Stimulated activated CD8-positive, alpha-beta memory T cell treated with anti-CD3 and anti-CD28 coated beads, Interleukin-15, amount 100 ng/mL, for 4 hours (primary cell): ENCODE measurements at places on chromosomes 4 and X.

- no peak for DNase-seq
Measured at GRCh38 chr4:147714575-147715401, 17.1 kb upstream of the ARHGAP10 start.

- DNase-seq = no peak
Measured at GRCh38 chr4:5220028-5220427, 168.7 kb downstream of the STK32B start.

GRCh38 chr4:122739174-122739573, 6.7 kb downstream of the BBS12 start:
- DNase-seq = no peak

GRCh38 chrX:68912113-68912512, 83.3 kb downstream of the EFNB1 start:
- no peak for DNase-seq

GRCh38 chr4:106806158-106806797, 229.8 kb downstream of the DKK2 start:
- DNase-seq = no peak

GRCh38 chr4:64682946-64683345, 273.7 kb upstream of the TECRL start:
- DNase-seq = no peak

- DNase-seq = no peak
Measured at GRCh38 chr4:101232074-101232776, 115.1 kb downstream of the PPP3CA start.

GRCh38 chr4:74794382-74795010, at the start of gene BTC:
Gene BTC (minus strand): TSS chr4:74794523. CDS start chr4:74794325, 198 bp downstream.
- no peak for DNase-seq

GRCh38 chr4:14047840-14048239, 420.3 kb upstream of the BOD1L1 start:
- DNase-seq = no peak

DNA sequence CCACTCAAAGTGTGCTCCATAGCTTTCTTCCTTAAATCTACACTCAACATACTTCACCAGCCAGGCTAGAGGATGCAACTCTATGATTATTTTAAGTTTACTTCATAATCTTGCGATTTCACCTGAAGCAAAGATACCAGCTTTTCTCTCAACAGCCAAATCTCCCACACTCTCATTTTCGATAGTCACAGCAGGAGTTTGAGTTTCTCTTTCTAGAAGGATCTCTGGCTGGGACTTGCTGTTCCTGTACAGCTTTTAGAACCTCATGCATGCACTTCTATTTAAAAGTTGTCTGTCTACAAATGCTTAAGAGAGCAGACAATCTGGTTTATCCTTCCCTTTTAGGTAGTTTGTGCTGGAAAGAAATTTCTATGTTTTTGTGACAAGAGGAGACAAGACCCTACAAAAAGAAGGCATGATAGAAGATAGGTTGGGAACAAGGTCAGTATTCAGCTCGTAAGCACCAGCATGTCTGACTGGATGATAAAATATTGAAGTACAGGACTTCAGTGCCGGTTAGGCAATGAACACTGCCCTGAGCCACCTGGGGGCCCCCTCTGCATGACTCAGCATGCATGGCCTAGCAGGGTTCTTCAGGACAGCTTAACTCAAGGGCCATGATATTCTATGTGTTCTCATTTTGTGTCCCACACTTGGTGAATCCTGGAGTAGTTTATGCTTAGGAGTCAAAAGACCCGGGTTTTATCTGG, 65.6 kb downstream of the ATXN3L start:
- DNase-seq = no peak

DNA sequence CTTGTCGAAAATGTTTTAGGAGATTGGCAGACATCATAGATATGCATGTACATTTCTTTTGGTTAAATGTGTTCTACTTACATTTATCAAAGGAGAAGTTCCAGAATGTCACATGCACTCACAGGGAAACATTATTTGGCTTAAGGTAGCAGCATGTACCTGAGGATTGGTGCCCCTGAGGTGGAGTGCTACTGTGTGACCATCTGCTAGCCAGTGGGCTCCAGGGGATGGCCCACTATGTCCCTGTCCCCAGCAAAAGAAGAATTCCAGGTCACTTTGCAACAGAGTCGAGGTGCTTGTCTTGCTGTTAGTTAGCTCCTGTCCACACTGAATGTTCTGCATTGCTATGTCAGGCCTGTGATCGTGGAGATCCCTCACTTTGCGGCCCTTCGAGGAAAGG, 283.2 kb downstream of the ANK2 start:
- DNase-seq = no peak

- no peak for DNase-seq
Measured at GRCh38 chr4:3851881-3852280, 85.7 kb downstream of the ADRA2C start.

- no peak for DNase-seq
Measured at GRCh38 chr4:63618883-63619718, 790.1 kb downstream of the TECRL start.

DNA sequence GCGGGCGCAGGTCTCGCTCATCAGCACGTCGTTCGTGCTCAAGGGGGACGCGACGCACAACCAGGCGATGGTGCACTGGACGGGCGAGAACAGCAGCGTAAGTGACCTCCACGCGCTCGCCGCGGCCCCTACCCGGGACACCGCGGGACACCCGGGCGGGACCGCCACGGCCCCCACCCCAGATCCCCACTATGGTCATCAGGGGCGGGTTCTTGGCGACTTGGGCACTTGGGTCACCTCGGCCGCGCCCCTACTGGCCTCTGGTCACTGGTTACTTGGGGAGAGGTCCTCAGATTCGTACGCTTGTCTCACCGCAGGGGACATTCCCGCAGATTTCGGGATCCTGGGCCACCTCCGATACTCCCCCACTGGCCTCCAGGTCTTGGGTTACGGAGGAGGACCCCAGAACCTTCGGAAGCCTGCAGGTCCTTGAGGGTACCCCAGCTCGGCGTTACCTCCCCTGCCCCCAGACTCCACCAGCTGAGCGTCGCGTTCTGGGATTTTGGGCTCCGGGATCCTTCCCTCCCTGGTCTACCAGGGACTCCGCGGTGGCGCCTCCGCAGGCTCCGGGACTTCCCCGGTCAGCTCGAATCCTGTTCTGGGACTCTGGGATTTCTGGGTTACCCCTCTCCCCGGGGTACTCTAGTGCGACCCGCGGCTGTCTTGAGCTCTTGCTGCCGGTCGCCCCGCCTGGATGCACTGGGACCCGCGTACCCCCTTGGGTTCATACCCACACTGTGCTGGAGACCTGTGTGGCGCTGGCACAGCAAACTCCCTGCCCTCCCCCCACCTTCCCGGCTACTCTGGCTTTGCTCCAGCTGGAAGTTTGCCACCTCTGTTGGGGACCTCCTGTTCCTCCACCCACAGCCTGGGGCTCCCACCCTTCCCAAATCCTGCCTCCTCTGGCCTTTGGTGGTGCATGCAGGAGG, 956 bp downstream of the SORCS2 start:
- DNase-seq = no peak

DNA sequence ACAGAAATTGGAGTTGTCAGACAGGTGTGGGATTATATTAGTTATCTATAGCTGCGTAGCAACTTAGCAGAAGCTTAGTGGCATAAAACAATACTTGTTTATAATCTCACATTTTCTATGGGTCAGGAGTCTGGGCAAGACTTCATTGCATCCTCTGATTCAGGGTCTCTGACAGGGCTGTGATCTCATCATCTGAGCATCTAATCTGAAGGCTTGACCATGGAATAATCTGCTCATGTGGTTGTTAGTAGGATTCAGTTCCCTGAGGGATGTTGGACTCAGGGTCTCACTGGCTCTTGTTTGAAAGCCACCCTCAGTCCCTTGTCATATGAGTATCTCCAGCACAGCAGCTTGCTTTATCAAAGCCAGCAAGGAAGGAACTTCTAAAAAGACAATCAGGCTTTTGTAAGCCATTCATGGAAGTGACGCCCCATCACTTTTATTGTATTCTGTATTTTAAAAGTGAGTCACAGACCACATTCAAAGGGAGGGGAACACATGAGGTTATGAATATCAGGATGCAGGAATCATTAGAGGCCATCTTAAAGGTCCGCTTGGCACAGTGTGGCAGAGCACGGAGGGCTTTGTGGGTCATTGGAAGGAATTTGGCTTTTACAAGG, 37.2 kb upstream of the FAM9B start:
- no peak for DNase-seq

DNA sequence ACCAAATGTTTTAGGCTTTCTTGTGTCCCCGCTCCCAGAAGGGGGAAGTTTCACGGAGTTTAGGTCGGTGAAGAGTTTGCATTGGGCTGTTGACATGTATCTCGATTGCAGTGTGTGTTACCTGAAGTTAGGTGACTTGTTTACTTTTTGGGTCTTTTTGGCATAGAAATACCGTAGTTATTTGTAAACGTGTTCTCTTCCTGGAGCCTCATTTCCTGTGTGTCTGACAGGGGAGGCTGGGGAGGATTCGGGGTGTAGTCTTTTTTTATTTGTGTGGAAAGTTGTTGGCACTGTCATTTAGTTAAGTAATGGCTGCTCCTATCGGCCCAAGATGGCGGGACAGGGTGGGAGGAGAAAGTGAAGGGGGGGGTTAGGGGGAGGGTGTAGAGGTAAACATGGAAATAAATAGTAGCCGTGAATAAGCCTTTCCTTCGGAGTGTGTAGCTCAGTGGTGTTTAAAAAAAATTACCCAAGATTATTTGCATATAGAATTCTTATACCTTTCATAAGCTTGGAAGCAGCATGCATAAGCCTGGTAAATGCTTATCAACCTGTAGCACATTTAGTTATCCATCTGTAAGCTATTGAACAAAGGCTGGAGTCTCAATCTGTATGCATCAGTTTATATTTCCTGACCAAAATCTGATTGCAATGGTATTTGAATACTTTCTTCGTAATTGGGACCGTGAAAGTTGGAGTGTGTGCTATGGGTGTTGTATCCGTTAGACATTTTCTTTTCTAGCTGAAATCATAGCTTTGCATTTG, 1.6 kb downstream of the KDM6A start:
- DNase-seq = no peak

DNA sequence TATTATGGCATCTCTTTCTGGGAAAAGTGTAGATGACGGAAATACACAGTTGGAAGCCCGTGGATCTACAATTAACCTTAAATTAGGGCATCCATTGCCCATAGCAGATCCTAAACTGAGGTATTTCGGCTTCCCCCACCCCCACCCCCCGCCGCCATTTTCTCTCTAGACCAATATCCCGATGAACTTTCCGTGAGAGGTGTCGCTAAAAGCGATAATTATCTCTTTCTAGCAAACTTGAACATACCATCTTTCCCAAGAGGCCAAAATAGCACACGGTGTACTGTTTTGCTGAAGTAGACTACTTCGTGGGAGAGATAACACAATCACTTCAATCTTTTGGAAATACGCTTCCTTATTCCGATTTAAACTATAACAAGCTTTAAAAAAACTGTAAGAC, 554 bp downstream of the KLHL15 start:
- no peak for DNase-seq

DNA sequence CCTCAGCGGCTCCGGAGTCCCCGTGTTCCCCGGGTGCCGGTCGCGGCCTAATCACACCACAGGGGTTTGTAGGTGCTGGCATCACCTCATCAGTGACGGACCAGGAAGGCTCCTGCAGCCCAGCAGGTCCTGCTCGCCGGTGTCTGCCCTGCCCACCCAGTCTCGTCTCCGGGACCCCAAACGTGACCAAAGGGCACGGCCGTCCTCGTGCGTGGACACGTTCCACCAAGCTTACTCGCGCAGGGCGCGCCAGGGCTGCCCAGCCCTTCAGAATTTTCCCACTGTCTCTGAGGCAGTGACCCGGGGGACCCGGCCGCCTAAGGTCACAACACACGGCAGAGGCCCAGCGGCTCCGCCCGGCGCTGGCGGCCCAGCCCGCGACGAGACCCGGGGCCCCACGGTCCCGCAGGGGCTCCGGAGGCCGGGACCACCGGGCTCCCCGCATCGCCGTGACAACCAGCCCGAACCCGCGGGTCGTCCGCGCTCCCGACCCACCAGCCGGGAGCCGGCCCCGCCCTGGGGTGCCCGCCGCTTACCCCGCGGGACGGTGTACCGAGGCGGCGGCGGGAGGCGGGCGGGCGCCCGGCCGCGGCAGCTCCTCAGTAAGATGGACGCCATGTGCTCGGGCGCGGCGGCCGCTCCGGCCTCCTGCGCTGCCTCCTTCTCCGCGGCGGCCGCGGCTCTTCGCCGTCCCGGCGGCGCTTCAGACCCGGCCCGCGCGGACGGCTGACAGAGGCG, 454 bp downstream of the LETM1 start:
- no peak for DNase-seq
